Breast epithelium (tissue), 4 donors: ENCODE measurements at places on chromosomes 11 and 22.

- no peaks in the 10 kb centered on the region for H3K27me3 ChIP-seq
- DNase-seq, result no peak
- peak overlapping the region; percentile 86 for H3K4me3 ChIP-seq
- peak overlapping the region; percentile 82 for H3K27ac ChIP-seq
- no peaks in the 10 kb centered on the region for H3K4me1 ChIP-seq
Measured at GRCh38 chr11:116787436-116787785, 412 bp downstream of the ZPR1 start.

DNA sequence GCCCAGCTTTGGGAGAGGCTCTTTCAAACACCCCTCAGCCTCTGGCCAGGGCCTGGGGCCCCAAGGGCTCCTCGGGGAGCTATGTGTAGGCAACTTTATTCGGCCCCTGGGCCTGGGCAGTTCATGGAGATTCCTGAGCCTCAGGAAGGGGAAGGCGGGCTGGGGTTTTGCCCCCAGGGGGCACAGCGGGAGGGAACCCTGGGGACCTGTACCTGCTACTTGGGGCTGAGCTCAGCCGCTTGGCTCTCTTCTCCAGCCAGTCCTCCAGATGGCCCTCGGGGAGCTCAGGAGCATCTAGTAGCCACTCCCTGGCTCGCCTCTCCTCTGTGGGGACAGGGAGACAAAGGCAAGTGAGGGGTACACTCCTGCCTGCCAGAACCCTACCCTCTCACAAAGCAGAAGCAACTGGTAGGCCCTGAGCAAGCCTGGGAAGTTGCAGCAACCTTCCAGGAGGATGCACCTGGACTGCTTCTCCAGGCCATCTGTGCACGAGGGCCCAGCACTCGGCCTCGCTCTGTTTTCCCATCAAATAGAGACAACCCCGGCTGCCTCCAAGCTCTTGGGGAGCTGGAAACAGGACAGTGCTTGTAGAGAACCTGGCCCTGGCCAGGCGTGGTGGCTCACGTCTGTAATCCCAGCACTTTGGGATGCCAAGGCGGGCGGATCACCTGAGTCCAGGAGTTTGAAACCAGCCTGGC is 18.5 kb downstream of the CABP7 start:
- no peak for DNase-seq
- no peaks in the 10 kb centered on the region for H3K36me3 ChIP-seq
- H3K4me1 ChIP-seq, result no peaks in the 10 kb centered on the region
- no peak overlapping the region for H3K27ac ChIP-seq
- no peaks in the 10 kb centered on the region for H3K27me3 ChIP-seq
- no peak overlapping the region for H3K4me3 ChIP-seq

DNA sequence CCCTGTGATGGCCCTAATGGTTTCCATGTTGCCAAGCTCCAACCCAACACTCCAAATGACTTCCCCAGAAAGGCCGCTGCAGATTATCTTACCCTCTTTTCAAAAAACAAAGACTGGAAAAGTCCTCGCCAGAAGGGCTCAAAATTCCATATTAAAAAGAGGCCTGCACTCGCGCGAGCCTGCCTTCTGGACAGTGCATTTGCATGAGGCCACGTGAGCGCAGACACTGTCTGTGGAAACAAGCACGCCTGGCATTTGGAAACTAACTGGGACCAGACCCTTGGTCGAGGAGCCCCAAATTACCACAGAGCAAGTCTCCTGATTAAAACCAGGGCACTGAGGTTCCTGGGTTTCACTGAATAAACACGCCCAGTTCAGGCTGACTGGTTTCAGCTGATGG is 42.9 kb downstream of the ABTB2 start:
- no peak overlapping the region for H3K4me3 ChIP-seq
- no peak for DNase-seq
- no peaks in the 10 kb centered on the region for H3K4me1 ChIP-seq
- no peaks in the 10 kb centered on the region for H3K27me3 ChIP-seq
- no peaks in the 10 kb centered on the region for H3K36me3 ChIP-seq

- no peak overlapping the region for H3K4me3 ChIP-seq
- DNase-seq, result no peak
- H3K36me3 ChIP-seq, result no peaks in the 10 kb centered on the region
- H3K27me3 ChIP-seq, result peaks cover 5% of the 10 kb centered on the region
- peak overlapping the region; percentile 52 for H3K27ac ChIP-seq
Measured at GRCh38 chr22:19174106-19175025, 4.2 kb downstream of the SLC25A1 start.

DNA sequence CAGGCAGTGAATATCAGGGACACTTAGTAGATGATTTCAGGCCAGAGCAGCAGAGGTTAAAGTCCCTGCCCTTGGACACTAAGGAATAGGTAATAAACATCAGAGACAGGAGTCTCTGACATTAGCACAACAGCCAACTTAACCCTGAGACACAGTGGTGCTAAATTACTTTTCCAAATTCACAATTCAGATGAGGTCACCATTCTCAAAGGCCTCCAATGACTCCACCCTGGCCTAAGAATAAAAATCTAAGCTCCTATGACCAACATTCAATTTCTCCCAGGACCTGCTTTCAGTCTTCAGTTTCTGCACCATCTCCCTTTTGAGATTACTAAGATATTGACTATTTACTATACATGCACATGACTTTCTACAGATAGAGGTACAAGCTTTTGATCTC is 42.0 kb downstream of the BLID start:
- no peak overlapping the region for H3K27ac ChIP-seq
- no peak for DNase-seq
- H3K36me3 ChIP-seq, result no peaks in the 10 kb centered on the region
- no peaks in the 10 kb centered on the region for H3K4me1 ChIP-seq
- no peak overlapping the region for H3K4me3 ChIP-seq

DNA sequence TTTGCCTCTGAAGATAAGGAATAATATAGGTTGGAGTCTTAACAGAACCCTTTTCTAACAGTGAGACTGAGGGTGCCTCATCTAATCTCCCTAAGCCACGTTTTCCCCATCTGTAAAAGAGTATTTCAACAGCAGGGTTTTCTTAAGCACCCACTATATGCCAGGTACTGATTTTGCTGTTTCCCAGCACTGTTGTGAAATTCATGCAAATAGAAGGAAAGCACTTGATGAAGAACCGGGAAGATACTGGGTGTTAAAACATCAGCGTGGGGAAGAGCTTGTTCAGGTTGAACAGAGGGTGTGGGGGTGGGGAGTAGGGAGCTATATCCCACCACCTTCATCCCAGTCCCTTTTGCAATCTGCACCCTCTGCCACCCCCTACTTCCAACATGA is 2.8 kb downstream of the HMOX1 start:
- no peaks in the 10 kb centered on the region for H3K27me3 ChIP-seq
- no peak overlapping the region for H3K27ac ChIP-seq
- no peak overlapping the region for H3K4me3 ChIP-seq
- no peaks in the 10 kb centered on the region for H3K36me3 ChIP-seq
- no peaks in the 10 kb centered on the region for H3K4me1 ChIP-seq
- no peak for DNase-seq

DNA sequence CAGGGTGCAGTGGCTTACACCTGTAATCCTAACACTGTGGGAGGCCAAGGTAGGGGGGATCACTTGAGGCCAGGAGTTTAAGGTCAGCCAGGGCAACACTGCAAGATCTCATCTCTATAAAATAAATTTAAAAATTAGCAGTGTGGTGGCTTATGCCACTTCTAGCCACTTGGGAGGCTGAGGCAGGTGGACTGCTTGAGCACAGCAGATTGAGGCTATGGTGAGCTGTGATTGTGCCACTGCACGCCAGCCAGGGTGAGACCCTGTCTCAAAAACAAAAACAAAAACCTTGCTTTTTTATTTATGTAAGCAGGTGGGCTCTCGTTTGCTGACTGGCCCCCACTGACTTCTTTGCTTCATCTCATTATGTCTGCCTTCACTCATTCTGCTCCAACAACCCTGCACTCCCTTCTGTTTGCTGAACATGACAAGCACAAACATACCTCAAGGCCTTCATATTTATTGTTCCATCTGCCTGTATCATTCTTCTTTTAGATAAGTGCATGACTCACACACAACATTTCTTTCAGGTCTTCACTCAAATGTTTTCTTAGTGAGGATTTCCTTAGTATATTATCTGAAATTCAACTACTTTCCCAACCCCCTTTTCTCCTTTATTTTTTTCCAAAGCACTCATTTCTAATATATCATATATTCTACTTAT is 32.4 kb upstream of the CLNS1A start:
- no peak for DNase-seq
- no peak overlapping the region for H3K4me3 ChIP-seq
- H3K27me3 ChIP-seq, result no peaks in the 10 kb centered on the region
- no peaks in the 10 kb centered on the region for H3K36me3 ChIP-seq
